ENCODE measurements at places on chromosomes 7 and 10. TPM values are rescaled to one million over a fixed set of nuclear protein-coding genes. Genes with fewer than 3 reads are reported as not detected.

DNA sequence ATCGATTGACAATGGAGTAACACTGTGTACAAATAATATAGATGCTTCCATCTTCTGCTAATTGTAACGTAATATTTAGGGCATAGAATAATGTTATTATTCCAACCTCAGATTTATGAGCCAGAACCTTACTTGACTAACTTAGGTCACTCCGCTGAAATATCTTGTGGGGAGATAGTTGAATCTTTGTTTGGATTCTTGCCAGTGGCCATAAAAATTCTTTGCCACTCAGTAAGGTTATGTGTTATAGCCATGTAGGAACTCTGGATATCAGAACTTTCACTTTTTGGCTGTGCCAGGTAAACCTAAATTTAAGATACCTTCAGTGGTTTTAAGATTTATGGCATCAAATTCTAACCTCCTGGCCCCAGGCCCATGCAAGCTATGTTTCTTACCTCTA is 197.6 kb downstream of the WDR11 start:
- no peak for DNase-seq
- no peaks in the 10 kb centered on the region for H3K36me3 ChIP-seq
- H3K4me3 ChIP-seq = no peak overlapping the region
- H3K4me1 ChIP-seq = no peaks in the 10 kb centered on the region
- H3K27ac ChIP-seq = no peak overlapping the region
- H3K27me3 ChIP-seq = no peaks in the 10 kb centered on the region

ZDHHC4 gene
- 44.4 TPM for total RNA-seq

GRCh38 chr7:117827862-117828261 is 45.4 kb downstream of the CTTNBP2 start:
- H3K27me3 ChIP-seq = peaks cover 1% of the 10 kb centered on the region
- no peaks in the 10 kb centered on the region for H3K4me1 ChIP-seq
- no peak overlapping the region for H3K4me3 ChIP-seq
- H3K36me3 ChIP-seq = no peaks in the 10 kb centered on the region
- no peak for DNase-seq

- no peak overlapping the region for H3K27ac ChIP-seq
- H3K4me1 ChIP-seq = peaks cover 4% of the 10 kb centered on the region
- H3K4me3 ChIP-seq = no peak overlapping the region
Observed at GRCh38 chr7:30175180-30175579, 40.4 kb downstream of the MTURN start.

- DNase-seq = no peak
- H3K4me1 ChIP-seq = peaks cover 48% of the 10 kb centered on the region
- H3K36me3 ChIP-seq = no peaks in the 10 kb centered on the region
- H3K4me3 ChIP-seq = no peak overlapping the region
Observed at GRCh38 chr10:7488418-7488829, 77.6 kb upstream of the SFMBT2 start.

- peak; percentile 88 for DNase-seq
- peaks cover 4% of the 10 kb centered on the region for H3K27me3 ChIP-seq
- peak overlapping the region; percentile 84 for H3K27ac ChIP-seq
- peaks cover 40% of the 10 kb centered on the region for H3K4me1 ChIP-seq
Observed at GRCh38 chr10:102917314-102917961, 656 bp upstream of the CNNM2 start.

GRCh38 chr7:96233528-96234154 is 88.3 kb downstream of the SLC25A13 start:
- H3K27me3 ChIP-seq = no peaks in the 10 kb centered on the region
- no peak overlapping the region for H3K4me3 ChIP-seq
- DNase-seq = no peak
- peaks cover 31% of the 10 kb centered on the region for H3K36me3 ChIP-seq
- H3K4me1 ChIP-seq = peaks cover 3% of the 10 kb centered on the region

RFC2 gene
- 81.1 TPM for total RNA-seq

DNA sequence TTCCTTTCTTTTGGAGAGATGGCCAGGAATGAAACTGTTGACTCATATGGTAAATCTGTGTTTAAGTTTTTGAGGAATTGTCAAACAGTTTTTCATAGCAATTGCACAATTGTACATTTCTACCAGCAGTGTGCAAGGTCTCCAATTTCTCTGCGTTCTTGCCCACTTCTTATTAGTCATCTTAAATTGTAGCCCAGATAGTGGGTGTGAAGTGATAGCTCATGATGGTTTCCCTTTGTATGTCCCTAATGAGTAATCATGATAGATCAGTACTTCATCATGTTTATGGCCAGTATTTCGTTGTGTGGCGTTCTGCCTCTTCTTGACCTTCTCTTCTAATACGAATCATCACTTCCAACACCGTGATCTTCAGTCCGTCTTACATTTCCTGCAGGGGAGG is 136.3 kb downstream of the DOCK1 start:
- no peaks in the 10 kb centered on the region for H3K36me3 ChIP-seq
- no peaks in the 10 kb centered on the region for H3K4me1 ChIP-seq
- no peak for DNase-seq
- H3K27me3 ChIP-seq = no peaks in the 10 kb centered on the region
- no peak overlapping the region for H3K4me3 ChIP-seq
- no peak overlapping the region for H3K27ac ChIP-seq

CYP3A5 gene
- not detected for total RNA-seq

All from activated CD4-positive, alpha-beta memory T cell treated with anti-CD3 and anti-CD28 coated beads for 36 hours (primary cell).